Naive thymus-derived CD8-positive, alpha-beta T cell (primary cell): ENCODE measurements at places on chromosomes 6 and 20. TPM values are rescaled to one million over a fixed set of nuclear protein-coding genes. Genes with fewer than 3 reads are reported as not detected.

- peaks cover 32% of the 10 kb centered on the region for H3K4me1 ChIP-seq
- DNase-seq: no peak
- H3K27me3 ChIP-seq: no peaks in the 10 kb centered on the region
Measured at GRCh38 chr20:32570401-32571190, 14.5 kb downstream of the NOL4L start.

DNA sequence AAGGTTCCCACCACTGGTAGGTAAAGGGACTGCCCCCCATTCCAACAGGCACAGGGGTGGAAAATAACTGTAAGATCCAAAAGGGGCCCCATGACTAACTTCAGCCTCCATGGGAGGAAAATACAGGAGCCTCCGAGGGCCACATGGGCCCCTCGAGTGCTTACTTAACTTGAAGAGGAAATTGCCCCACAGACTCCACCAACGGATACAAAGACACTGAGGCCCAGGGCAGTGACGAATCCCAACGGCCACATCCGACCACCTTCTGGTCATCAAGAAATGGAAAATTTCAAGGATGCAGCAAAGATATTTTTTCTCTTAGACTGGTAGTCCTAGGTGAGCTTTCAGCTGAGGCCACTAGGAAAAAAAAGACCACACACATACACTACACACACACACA, 116.0 kb upstream of the MRPS10 start:
- peaks cover 72% of the 10 kb centered on the region for H3K4me1 ChIP-seq
- H3K36me3 ChIP-seq: peaks cover 3% of the 10 kb centered on the region
- no peak overlapping the region for H3K4me3 ChIP-seq
- H3K27ac ChIP-seq: no peak overlapping the region

DNA sequence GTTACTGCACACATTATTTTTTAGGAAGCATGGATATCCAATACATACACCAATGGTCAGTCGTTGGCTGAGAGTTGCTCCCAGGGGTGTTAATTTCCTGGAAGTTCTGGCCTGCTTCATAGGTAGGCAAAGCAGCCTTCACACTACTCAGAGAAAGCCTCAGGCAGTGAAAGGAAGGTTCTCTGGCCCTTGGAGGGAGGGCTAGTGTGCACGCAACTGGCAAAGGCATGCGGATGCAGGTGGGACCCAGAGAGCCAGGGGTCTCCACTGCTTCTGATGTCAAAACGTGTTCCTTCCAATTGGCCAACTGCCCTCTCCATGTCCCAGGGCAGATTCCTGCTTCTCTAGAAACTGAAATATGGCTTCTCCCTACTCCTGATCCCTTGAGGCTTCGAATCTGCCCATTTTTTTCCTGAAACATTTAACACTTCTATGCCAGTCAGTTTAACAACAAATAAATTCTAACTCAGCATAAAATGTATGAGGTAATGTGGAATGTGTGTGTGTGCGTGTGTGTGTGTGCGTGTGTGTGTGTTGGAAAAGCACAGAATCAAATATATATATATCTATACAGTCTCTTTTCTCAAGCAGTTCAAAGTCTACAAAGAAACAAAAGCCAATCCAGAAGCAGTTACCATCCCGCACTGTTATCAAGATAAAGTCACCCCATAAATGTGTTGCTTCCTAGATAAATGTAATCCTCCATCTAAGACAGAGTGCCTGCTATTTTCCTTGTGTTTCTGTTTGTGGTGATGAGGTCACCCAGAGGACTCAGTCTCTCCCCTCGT, 94.0 kb upstream of the HIVEP1 start:
- DNase-seq: no peak
- H3K27ac ChIP-seq: no peak overlapping the region
- H3K4me3 ChIP-seq: no peak overlapping the region
- no peaks in the 10 kb centered on the region for H3K4me1 ChIP-seq

GRCh38 chr20:9617940-9618339, 103.5 kb downstream of the LAMP5 start:
- no peaks in the 10 kb centered on the region for H3K4me1 ChIP-seq
- no peak overlapping the region for H3K27ac ChIP-seq
- H3K27me3 ChIP-seq: peaks cover 1% of the 10 kb centered on the region
- no peak overlapping the region for H3K4me3 ChIP-seq
- DNase-seq: no peak

- H3K4me3 ChIP-seq: no peak overlapping the region
- no peaks in the 10 kb centered on the region for H3K36me3 ChIP-seq
- no peaks in the 10 kb centered on the region for H3K4me1 ChIP-seq
- no peak for DNase-seq
Measured at GRCh38 chr20:17542993-17543412, 11.8 kb upstream of the BFSP1 start.

DNA sequence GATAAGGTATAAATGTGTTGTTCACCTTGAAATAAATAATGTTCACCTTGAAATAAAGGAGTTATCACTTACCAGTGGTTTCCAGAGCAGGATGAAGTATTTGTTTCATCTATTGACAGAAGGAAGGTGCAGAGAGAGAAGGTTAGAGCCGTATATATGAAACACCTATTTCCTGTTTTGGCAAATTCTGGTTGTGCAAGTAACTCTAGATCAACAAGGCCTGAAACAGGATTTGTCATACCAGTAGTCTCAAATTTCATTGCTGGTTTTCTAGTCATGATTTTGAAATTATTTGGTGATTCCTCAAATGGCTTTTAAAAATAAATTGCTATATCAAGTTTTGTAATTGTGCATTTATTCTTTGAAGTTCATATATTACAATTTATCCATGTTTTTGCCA, at the start of gene CRISP3:
CRISP3 (minus strand) TSS at position 130 of the 400 bp plus-strand sequence; CDS start at position 109, 21 bp downstream.
- H3K36me3 ChIP-seq: no peaks in the 10 kb centered on the region
- H3K4me1 ChIP-seq: no peaks in the 10 kb centered on the region
- no peak within 1 kb of the TSS for H3K27ac ChIP-seq
- no peaks in the 10 kb centered on the region for H3K27me3 ChIP-seq

DNA sequence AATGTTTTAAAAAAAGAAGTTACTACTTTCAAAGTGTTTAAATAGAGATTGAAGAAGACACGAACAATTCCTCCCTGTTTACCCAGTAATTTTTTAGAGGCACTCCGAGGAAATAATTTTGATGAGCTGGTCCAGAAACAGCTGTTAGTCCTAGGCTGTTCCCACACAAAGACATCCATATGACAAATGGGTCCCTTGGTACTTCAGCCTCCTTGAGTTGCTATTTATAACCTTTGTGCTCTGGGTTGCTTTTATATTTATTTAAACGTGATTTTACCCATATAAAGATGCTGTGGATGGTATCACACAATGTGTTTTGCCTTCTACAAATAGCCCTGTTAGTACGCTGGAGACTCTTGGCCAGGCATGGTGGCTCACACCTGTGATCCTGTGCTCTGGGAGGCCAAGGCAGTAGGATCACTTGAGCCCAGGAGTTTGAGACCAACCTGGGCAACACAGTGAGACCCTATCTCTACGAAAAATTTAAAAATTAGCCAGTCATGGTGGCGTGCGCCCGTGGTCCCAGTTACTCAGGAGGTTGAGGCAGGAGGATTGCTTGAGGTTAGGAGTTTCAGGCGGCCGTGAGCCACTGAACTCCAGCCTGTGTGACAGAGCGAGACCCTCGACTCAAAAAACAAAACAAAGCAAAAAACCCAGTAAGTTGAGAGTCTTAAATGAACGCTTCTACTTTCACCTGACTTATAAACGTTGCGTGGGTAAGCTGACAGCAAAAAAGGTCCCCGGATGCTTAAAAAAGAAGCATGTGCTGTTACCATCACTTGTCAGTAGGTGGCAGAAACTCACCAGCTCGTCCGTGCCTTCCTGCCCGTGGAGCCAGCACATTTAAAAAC, 56.9 kb upstream of the ARMH2 start:
- peaks cover 51% of the 10 kb centered on the region for H3K4me1 ChIP-seq
- peak overlapping the region; percentile 67 for H3K4me3 ChIP-seq
- H3K27ac ChIP-seq: peak overlapping the region; percentile 91
- peak; percentile 63 for DNase-seq
- H3K36me3 ChIP-seq: peaks cover 97% of the 10 kb centered on the region
- no peaks in the 10 kb centered on the region for H3K27me3 ChIP-seq

GRCh38 chr6:76852776-76853175, 610.5 kb downstream of the HTR1B start:
- no peaks in the 10 kb centered on the region for H3K36me3 ChIP-seq
- H3K27ac ChIP-seq: no peak overlapping the region
- no peaks in the 10 kb centered on the region for H3K27me3 ChIP-seq
- no peak for DNase-seq

DNA sequence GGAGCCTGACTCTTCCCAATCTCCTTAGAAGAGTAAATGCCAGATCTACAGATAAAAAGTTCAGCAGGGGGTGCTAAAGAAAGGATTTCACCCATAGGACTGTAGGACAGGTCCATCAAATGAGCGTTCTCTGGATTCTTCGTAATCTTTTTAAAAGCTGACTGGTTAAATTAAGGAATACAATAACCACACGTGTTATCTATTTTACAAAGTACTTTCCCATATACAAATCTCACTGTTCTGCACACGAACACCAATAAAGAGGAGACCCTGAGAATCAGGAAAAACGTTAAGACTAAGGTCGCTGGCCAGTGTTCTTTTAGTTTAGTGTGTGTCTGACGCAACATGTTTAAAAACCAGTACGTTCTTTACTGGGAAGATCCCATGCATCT, 542 bp downstream of the TUBE1 start:
- H3K4me1 ChIP-seq: peaks cover 2% of the 10 kb centered on the region
- DNase-seq: no peak
- peaks cover 5% of the 10 kb centered on the region for H3K27me3 ChIP-seq
- no peak overlapping the region for H3K27ac ChIP-seq
- no peaks in the 10 kb centered on the region for H3K36me3 ChIP-seq

TRIM15 gene
- not detected for total RNA-seq

POM121L2 gene
- total RNA-seq: not detected

C20orf204 gene
- total RNA-seq: 5.8 TPM

DNA sequence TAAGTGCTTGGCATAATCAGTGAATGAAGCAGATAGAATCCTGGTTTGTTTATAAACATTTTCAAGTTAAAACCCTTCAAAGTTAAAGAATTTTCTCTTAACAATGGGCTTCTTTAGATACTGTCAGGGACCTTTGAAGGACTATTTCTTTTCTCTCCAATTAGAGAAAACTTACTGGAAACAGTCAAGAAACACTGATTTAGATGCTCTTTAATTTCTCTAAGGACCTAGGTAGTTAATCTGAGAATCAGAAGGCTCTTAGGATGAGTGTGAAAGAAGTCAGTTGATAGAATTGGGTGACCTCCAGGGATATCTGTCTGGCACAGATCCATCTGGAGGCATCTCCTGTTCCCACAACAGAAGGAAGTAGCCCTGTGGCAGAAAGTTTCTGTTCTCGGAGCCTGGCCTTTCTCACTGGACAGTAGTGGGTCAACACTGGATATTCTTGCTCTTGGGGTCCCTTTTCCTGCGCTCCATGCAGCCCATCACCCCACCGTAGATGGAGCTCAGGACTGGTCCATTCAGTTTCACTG, 22.5 kb downstream of the KIAA0408 start:
- no peaks in the 10 kb centered on the region for H3K36me3 ChIP-seq
- peaks cover 5% of the 10 kb centered on the region for H3K27me3 ChIP-seq
- H3K4me3 ChIP-seq: no peak overlapping the region
- H3K4me1 ChIP-seq: no peaks in the 10 kb centered on the region
- DNase-seq: no peak

EBF4 gene
- total RNA-seq: 14.9 TPM

DNA sequence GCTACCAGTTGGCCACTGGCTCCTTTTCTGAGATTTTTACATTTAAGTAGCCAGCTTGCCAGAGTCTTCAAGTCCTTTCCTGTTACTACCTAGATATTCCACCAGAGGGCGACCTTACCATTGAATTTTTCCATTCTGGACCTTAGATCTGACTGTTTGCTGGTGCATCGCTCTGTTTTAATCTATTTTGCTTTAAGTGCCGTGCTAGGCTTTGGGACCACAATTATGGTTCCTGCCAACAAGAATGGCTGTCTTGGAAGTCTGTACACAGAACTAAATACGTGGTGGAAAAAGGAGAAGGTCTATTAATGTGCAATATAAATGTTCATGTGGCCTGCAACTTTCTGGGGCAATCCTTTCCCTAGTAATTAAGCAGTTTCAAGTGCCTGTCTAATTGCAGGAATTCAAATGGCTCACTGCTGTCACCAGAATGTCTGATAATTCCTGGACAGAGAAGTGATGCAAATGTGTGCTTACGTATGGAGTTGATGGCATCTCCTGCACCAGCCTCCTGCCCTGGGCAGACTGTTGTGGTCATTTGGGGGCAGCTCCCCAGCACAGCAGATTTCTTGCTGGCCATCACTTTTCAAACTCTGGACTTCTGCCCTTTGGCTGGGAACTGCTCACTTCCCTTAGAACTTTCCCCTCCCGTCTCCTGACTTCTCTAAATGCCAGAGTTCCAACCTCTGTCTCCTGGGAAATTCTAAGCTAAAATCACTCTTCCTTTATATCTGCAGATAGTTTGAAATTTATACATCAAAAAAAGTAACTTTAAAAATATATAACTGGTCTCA, 5.6 kb upstream of the HLA-DOA start:
- H3K27me3 ChIP-seq: no peaks in the 10 kb centered on the region
- peaks cover 50% of the 10 kb centered on the region for H3K4me1 ChIP-seq
- no peak overlapping the region for H3K27ac ChIP-seq
- H3K36me3 ChIP-seq: no peaks in the 10 kb centered on the region
- DNase-seq: peak; percentile 54

DNA sequence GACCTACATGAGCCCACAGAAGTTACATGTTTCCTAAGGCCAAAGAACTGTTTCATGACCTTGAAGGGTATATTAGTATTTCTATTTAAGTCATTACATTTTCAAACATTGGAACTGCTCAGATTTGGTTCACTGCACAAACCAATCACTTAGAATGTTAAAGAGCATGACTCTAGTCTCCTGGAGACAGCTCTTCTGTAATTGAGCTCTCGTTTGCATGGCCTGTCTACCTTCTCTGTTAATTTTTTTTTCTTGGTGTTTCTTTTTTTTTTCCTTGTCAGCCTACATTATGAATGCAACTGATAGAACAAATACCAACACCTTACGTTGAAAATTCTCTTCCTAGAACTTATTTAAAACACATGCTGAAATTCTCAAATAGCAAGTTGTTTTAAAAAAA, 860.2 kb upstream of the MAP3K7 start:
- H3K4me3 ChIP-seq: no peak overlapping the region
- H3K27me3 ChIP-seq: no peaks in the 10 kb centered on the region
- no peaks in the 10 kb centered on the region for H3K4me1 ChIP-seq
- DNase-seq: no peak
- H3K36me3 ChIP-seq: no peaks in the 10 kb centered on the region

BPIFA1 gene
- not detected for total RNA-seq

VWA7 gene
- total RNA-seq: 0.52 TPM

DNA sequence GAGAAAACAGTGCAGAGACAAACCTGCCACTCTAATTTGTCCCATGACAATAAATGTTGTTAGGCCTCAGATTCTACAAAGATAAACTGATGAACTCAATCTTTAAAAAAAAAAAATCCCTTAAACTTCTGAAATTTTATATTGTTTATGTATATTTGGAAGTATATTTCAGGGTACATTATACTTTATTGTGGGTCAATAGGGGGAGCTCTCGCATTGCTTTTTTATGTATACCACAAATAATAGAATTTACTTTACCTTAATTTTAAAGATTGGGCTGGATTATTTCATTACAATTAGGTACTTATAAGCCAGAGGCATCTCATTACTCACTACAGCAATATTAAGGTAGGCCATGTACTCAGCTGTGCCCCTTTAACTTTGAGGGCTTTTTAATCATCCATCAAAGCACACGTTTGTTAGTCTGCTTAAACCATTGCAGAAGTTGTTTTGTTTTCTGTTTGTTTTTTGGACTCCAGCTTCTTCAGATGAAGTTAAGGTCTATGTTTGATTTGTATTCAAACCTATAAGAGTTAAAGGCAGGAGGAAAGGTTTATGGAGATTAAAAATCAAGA, 56.3 kb upstream of the EYA4 start:
- H3K4me3 ChIP-seq: no peak overlapping the region
- no peaks in the 10 kb centered on the region for H3K4me1 ChIP-seq
- DNase-seq: no peak
- H3K36me3 ChIP-seq: no peaks in the 10 kb centered on the region
